Type B pancreatic cell (in vitro differentiated cells): ENCODE measurements at places on chromosomes 5 and 9.

DNA sequence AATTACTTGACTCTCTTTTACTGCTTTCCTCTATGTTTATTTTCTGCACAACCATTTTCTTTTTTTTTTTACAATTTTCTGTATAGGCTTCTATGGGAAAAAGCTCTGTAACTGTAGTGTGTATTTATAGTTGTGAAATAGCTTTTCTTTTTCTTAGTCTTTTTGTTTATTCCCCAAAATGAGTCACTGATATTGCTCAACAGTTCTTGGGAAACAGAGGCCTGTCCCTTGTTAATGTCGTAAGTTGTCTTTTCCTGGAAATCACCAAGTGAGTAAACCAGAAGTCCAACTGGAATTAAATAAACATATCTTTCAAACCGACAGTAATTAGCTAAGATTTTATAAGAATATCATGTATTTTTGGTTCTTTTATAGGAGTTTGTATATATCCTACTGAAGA, 325.1 kb upstream of the PRR16 start:
- no peak for DNase-seq

DNA sequence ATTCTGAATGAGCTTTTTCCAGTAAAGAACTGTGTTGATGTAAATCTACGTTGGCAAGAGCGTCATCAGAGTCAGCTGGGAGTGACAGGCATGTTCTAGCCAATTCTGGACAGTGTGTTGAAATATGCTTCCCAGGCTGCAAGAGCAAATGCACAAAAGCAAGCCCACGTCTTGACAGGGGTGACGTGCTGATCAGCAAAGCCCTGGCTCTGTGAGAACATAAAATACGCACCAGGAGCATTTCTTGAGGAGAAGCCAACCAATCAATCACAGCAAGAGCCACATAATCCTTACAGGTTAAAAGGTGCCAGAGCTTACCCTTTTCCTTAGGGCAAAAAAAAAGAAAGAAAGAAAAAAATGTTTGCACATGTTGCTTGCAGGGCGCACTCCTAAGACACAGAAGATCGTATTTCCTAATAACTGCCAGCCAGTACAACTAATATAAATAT, 148.1 kb downstream of the PDE4D start:
- DNase-seq = no peak

- no peak for DNase-seq
These were observed 273.6 kb downstream of the ADAMTSL1 start for GRCh38 chr9:18747595-18747994.

GRCh38 chr5:37792975-37793631, 46.7 kb downstream of the GDNF start:
- DNase-seq = no peak

DNA sequence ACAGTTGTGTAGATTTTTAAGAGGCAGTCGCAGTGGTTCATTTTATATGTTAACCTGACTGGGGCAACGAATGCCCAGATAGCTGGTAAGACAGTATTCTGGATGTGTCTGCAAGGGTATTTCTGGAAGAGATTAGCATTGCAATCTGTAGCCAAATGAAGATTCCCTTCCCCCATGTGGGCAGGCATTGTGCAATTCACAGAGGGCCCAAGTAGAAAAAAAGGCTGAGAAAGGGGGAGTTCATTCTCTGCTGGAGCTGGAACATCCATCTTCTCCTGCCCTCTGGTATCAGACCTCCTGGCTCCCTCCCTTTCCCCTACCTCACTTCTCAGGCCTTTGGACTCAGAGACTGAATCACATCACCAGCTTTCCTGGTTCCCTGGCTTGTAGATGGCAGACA, 70.6 kb downstream of the TENT4A start:
- DNase-seq = peak; percentile 20

- no peak for DNase-seq
These were observed 37.3 kb upstream of the PITX1 start for GRCh38 chr5:135071311-135071710.

DNA sequence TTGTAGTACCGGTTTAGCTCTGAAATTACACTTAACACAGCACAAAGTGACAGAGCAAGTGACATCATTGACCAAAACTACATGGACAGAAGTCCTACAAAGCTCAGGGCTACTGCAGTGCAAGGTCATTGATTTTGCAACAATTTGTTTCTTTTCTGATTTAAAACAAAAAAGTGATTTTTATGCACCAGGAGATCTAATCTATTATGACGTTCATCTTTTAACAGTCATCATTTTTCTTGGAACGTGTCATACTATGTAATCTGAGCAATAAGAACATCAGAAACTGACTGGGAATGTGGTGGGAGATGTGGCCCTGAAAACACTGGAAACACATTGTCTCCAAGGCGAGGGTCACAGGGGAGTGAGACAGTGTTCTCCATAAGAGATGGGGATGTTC, 17.4 kb upstream of the ZFAND5 start:
- no peak for DNase-seq
